ENCODE measurements at places on chromosomes 4 and X.

DNA sequence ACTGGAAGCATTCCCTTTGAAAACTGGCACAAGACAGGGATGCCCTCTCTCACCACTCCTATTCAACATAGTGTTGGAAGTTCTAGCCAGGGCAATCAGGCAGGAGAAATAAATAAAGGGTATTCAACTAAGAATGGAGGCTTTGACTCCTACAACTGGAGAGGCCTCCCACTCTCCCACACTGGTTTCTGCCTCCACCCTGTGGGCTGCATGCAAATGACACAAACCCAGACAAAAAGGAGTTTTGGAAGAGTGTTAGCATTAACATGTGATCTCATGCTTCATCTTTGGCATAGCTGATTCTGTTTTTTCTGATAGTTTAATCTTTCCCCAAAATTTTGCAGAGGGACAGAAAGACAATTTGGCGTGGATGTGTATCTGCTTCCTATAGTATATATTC lies 80.8 kb upstream of the IQCM start:
- DNase-seq: no peak

DNA sequence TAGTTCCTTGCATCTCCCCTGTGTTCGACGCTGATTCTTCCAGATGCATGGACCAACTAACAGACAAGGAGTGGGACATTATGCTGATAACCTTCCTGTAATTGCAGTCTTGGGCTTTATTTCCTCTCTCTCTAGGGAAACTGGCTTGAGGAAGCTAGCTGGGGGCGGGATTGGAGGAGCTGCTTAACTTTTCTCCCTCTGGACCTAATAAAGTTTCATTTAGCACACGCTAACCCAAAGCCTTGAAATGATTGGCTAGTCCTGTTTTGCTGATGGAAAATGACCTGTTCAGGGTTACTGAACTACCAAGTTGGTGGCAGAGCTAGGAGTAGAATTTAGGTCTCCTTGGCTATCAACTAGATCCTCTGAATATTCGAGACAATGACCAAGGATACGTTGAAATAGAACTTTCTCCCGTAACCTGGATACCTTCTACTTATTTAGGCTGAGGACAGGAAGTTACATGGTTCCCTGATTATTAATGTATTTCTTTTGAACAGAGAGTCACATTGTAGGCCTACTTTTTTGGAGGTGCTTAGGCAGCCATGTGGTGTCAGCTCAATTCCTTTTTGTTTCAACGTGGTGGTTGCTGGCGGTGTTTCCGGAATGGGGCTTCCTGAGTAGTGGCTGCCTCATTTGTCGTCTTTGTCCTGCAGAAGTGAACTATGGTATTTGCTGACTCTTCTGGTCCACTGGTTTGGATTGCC lies 2.0 kb downstream of the PGK1 start:
- no peak for DNase-seq

DNA sequence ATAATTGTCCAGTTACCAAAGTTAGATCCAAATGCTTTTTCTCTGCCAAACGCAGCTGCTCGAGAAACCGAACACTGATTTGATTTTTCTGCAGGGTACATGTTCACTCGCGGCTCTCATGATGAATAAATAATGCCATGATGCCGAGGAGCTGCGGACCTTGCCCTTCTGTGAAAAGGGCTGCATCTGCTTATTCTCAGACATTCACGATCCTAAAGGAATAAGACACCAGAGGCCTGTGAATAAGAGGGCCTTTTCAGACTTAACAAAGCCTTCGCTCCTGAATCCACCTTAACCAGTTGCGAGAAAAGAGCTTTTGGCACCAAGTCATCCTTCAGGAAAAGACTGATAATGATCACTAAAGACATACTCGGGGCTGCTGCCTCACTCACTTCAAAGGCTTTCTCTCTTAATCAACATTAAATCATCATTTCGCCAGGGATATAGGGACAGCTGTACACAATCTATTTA lies 147.5 kb downstream of the FBXO8 start:
- no peak for DNase-seq

DNA sequence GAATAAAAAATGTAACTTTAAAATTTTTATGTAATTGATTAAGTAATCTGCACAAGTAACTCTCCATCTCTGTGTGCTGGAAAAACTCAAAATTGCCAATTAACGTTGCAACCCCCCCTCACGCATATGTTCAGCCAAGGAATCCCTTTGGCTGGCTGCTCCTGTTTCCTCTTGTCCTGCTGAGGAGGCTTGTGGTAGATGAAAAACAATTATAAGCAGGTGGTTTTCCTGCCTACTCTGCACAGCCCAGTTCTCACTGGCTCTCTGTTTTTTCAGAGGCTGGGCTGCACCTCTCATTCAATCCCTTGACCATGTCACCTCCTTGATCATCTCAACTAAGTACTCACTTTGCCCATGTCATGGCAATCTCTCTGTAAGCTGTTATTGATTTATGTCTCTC lies 1068.4 kb downstream of the ARAP2 start:
- no peak for DNase-seq
